Activated CD4-positive, alpha-beta T cell treated with anti-CD3 and anti-CD28 coated beads, Interleukin-2, amount 50 U/mL, for 4 hours (primary cell): ENCODE measurements at places on chromosomes 1 and 21.
A peak's percentile ranks its signal among the peaks of the same experiment; 100 is the strongest.

DNA sequence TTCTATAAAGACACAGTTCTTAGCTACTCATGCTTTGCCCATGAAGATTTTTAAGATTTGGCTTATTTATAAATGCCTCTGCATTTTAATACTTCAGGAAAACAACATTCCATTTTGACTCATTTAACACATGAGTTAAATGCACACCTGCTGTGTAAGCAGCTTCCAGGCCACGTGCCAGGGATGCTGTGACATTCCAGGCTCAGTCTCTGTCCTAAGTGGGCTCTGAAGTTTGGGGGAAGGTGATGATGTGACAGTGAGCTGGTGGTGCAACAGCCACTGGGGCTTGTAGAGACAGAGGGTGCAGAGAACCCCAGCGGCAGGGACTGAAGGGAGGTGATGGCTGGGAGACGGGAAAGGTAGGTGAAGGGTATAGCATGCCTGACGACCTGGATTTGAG, 40.7 kb downstream of the HHAT start:
- DNase-seq: no peak

DNA sequence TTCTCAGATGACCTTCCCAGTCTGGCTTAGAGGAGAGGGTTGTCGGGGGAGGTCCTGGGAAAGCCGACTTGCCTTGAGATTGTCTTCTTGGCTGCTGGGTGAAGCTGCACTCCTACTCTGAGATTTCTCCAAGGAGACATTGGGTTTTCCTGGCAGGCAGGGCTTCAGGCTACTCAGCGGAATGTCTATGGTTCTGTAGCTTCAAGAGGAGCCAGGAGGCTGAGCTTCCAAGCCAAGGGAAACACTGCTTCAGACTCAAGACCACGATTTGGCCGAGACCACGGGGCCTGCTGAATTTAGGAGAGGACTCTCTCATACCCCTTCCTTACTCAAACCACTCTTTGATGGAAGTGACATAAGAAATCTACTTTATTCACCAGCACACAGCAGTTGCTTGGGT, 67.8 kb downstream of the NTMT2 start:
- DNase-seq: no peak

- no peak for DNase-seq
Measured at GRCh38 chr1:219805191-219805590, 123.2 kb downstream of the SLC30A10 start.

GRCh38 chr1:1778663-1779319, 521 bp upstream of the NADK start:
- DNase-seq: peak; percentile 71

DNA sequence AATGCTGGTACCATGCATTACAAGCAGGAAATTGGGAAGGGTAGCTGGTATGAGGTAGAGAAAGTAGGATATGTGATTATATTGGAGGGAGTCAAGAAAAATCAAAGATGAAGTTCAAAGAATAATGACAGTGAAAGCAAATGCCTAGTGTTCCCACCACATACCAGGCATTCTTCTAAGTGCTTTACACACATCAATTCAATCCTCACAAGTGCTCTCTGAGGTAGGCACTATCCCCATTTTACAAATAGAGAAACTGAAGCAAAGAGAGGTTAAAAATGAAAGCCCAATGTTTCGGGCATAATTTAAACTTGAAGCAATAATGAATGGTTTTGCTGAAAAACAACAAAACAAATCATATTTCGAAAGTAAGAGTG, 40.1 kb upstream of the MCOLN3 start:
- no peak for DNase-seq

DNA sequence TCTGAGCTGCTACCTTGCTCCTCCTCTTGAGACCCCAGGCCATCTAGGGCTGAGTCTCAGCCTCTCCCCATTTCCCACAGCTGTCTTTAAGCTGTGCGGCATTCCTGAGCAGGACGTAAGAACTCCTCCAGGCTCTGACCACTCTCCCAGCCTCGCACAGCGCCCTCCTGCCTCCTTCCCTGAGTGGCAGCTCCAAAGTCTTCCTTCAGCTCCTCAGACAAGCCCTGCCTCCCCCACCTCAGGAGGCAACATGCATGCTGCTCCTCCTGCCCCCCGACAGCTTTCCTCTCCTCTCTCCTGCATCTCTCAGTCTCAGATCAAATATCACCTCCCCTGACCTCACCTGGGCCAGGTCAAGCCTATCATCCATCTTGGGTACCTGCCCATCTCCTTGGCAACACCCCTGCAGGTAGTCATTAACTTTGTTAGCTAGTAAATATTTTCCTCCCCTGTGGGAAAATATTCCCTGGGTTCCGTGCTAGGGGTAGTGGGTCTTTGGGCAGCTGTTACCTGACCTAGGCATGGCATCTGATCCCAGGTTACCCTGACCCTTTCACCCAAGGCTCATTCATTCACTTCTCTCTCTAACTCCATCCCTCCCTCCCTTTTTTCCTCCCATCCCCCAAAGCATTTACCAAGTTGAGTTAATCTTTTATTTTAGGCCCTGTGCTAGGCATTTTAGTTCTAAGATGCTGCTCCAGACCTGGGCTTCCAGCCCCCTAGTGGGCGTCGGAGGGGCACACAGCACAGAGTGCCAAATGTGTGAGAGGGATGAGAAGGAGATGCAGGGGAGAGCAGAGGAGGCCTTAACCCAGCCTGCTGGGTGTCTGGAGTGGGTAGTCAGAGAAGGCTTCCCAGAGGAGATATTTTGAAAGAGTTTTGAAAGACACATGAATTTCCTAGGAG, 419.9 kb downstream of the PTPRU start:
- DNase-seq: no peak

DNA sequence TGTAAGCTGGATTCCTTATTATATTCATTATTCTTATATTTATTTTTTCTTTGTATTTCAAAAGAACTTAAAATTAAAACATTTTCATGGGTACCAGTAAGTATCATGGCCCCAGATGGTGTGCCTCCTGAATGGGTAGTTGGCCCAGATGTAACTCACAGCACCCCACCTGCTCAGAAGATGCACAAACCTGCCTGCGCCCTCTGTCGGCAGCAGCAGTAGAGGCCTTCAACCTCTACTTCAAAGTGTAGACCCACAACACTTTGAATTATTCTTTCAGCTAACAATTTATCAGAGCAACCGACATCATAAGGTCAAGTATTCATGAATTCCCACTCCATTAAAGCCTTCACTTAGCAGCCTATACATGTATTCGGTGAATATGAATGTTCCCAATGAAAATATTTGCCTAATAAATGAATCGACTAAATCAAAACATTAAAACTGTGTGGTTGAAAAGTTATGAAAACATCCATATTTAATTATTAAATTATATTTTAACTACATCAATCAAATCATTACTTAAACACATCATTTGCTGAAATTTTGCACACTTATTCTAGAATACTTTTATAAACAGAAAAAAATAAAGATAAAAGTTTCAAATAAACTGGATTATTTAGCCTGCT, 25.4 kb downstream of the PIGM start:
- peak; percentile 71 for DNase-seq

- no peak for DNase-seq
Measured at GRCh38 chr1:47821760-47822159, 175.4 kb downstream of the TRABD2B start.

DNA sequence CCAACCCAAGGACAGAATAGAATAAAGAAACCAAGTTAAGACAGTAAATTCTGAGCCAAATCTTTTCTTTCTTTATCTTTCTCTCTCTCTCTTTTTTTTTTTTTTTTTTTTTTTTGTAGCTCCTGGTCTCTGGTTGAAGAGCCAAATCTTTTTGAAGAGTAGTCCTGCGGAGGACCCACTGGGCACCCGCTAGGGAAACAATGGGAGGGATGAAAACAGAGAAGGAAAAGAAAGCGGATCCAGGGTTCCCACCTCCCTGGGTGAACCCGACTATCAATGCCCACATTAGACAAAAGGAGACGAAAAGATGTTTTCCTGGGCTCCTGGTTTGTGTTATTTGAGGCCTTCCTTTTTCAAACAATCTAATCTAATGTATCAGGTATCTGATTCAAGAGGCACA, 49.8 kb upstream of the FBXO28 start:
- no peak for DNase-seq

DNA sequence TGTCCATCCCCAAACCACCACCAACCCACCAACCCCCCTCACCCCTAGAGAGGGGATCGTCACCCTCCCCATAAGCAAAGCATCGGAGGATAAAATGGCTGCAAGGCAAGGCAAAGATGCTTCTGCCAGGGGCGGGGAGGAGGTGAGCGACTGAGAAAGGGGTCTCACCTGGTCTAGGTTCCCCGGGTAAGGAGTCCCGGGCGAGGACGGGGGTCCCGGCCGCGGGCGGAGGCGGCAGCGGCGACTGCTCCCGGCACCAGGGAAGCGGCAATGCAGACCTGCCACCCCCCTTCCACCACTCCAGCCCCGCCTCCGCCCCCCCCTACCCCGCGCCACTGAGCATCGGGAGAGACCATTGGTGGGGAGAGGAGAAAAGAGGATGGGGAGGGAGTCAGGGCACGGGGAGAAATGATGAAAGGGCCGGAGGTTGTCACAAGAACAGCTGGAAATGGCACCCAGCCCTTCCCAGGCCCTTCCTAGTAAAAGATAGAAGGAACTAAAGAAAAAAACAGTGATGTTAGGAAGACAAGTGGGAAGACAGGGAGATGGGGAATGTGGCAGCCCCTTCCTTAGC, at the start of gene SV2A:
SV2A (minus strand) TSS at position 274 of the 574 bp plus-strand sequence. CDS start 4,004 bp downstream, outside the sequence.
- DNase-seq: peak; percentile 27

DNA sequence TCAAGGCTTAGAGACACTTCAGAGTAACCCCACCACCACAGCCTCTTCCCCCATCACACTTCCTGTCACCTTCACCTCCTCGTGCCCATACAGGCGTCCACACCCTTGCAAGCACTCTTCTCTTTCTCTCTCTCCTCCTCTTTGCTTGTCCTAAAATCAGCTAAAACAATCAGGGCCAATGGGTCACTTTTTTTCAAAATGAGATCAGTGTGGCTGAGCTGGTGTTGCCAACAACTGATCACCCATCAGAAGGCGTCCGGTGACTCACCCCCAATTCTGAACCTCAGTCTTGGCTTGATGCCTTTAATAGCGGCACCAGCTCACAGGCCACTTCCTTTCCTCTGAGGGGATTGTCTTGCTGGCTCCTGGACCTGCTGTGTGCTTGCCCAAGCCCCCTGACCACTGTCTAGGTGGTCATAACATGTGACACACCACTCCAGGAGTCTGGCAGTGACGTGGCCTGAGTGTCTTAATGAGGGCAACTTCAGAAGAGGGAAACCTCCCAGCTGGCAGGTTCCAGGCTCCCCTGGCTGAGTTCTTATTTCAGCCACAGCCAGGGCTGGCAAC, 1.6 kb downstream of the DRAXIN start:
- peak; percentile 18 for DNase-seq
